ENCODE measurements at places on chromosomes 13 and 19. TPM values are rescaled to one million over a fixed set of nuclear protein-coding genes. Genes with fewer than 3 reads are reported as not detected.

The SPRED3 gene
- 2.6 TPM for total RNA-seq

The CEACAM6 gene
- total RNA-seq, result not detected

The SPIB gene
- 0.73 TPM for total RNA-seq

The ZNF610 gene
- total RNA-seq, result 0.81 TPM
